ENCODE measurements at places on chromosomes 5 and 9. TPM values are rescaled to one million over a fixed set of nuclear protein-coding genes. Genes with fewer than 3 reads are reported as not detected.

PCDHA4 gene
- total RNA-seq: 1.8 TPM

C9orf50 gene
- not detected for total RNA-seq

BARHL1 gene
- total RNA-seq: 0.03 TPM

PDE6A gene
- total RNA-seq: 0.22 TPM

IFNW1 gene
- total RNA-seq: not detected

PCDHB4 gene
- total RNA-seq: 0.06 TPM

Data from A549 treated with AZD2906 at 1 μM for 4 hours (cell line).